ENCODE measurements at places on chromosomes 13 and 19.

- no peak for DNase-seq
These were observed 1687.5 kb downstream of the EFNB2 start for GRCh38 chr13:104847922-104848321.

- DNase-seq, result no peak
These were observed 1.5 kb downstream of the LILRA5 start for GRCh38 chr19:54311486-54311885.

DNA sequence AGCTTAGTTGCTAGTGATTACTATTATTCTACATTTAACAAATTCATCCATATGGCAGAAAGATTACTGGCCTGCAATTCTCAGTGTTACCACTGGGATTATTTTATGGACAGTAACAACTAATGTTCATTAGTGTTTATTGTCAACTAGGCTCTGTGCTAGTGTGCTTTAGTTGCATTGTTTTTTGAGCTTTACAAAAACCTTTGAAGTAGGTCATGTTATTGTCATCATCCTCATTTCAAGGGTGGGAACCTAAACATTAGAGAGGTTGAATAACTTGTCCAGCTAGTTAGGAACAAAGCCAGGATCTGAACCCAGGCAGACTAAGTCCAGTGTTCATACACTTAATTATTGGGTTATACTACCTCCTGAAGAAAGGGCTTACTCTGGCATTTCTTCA, 27.8 kb upstream of the TDRD3 start:
- DNase-seq, result no peak

GRCh38 chr19:50178859-50179537, 15.9 kb upstream of the IZUMO2 start:
- DNase-seq, result no peak

- DNase-seq, result no peak
These were observed 16.8 kb downstream of the ELL start for GRCh38 chr19:18504886-18505610.

DNA sequence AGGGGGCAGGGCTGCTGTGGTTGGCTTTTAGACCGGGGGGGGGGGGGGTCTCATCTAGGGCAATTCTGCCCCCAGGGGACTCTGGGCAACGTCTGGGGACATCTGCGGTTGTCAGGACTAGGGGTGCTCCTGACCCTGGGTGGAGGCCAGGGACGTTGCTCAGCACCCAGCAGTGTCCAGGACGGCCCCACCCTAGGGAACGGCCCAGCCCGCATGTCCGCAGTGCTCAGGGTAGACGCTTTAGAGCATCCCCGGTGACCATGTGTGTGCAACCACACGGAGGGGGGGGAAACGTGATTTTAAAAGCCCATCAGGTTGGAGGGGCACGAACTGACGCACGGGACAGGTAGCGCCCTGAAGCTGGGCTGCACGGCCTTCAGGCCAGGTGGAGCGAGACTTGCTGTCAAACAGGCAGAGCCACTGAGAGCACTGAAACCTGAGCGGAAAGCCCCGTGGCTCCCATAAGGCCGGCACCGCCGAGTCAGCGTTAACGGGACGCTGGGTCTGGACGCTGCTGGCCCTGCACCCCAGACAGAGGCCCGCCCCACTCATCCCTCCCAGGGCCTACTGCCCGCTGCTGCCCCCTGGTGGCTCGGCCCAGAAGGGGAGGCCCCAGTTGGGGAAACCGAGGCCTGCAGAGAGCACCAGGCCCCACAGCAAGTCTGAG, 8.3 kb downstream of the CACTIN start:
- DNase-seq, result peak; percentile 73

DNA sequence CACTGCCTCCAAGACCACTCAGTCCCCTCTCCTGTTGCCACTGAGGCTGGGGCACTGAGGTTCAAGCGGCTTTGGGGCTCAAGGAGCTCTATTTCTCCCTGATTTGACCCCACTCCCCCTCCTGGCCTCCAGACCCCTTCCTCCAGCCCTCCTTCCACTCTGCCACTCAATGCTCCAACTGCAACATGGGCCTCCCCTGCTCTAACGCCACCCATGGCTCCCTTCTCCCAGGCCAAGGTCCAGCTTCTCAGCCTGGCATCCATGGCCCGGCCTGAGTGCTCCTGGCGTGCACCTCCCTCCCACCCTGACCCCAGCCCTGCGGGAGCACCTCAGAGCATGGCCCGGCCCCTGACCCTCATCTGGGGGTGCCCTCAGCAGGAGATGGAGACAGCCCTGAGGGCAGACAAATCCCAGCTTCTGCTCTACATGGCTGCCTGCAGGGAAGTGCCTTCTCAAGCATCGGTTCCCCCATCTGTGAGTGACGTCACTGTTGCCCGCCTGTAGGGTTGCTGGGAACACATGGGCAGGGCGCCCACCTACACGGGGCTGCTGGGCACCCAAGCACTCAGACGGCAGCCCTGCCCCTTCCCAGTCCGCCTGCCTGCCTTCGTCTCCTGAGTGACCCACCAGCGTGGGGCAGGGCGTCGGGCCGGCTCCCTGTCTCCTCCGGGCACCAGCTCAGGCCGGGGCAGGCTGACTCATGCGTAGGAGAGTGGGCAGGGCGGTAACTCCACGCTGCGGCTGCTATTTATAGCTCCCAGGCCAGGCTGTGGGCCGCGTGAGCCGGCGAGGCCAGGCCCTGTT, 1.6 kb upstream of the DIRAS1 start:
- DNase-seq, result peak; percentile 86
